Activated naive CD4-positive, alpha-beta T cell treated with anti-CD3 and anti-CD28 coated beads, Interleukin-2, amount 50 U/mL, for 16 hours (primary cell): ENCODE measurements at places on chromosomes 7 and 10.
A peak's percentile ranks its signal among the peaks of the same experiment; 100 is the strongest.

GRCh38 chr7:1193593-1194424 lies 33.8 kb upstream of the ZFAND2A start:
- DNase-seq, result peak; percentile 45

DNA sequence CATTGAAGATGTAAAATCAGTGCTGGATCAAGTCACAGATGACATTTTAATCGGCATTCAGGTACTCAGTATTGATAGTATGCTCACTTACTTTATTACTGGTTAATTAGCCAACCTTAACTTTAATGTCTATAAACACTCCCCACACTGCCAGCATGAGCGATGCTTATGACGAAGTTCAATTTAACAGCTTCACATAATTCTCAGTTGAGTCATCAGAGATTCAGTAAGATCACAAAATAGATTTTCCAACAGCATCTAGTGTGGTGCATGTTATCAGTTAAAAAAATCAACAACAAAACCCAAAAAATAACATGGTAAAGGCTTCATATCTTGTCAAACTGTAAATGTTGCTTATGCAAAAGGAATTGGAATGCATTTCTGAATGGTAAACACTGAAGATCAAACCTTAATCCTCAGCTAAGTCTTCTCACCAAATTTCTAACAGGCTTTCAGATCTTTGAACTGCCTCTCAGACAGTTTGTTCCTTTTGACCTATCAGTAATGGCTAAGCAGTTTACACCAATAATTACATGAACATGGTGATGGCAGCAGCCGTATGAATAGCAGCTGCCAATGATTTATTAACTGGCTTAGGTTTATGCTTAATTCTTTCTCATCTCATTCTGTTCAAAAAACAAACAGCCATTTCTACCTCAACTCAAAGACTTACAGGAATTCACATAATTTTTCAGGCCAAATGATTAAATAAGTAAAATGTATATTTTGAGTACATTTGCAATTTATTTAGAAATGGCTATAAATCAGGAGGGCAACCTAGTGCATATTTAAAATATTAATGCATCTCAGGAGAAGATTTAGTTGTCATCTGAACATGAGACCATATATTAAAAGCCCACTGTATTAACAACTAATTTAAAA lies 98.5 kb downstream of the CABCOCO1 start:
- no peak for DNase-seq

DNA sequence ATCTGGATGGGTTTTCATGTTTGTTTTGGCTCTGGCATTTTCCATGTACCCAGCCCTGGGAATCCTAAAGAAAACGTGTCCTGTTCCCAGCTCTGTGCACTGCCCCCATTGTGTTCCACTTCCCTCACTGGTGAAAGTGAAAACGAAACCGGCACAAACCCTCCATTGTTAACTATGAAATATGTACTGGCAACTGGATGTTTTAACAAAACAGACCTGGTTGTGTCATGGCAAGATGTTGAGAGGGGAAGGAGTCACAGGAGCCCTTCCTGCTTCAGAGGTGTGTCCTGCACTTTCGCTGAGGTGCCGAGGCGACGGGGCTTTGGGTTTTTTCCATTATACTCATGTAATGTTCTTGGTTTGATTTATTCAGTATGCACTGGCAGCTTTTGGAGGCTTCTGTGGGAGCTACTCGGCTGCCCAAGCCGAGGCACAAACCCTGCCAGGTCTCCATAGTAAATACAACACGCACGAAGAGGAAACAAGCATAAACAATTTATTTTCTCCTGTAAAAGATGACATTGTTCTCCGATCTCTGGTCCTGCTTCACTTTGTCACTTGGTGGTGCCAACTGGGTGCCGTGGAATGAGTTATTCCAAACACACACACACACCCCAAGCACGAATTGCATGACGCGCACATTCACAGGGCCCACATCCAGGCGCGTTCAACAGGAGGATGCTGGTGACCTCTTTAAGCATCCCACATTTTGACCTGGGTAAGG lies 118.2 kb downstream of the CDK6 start:
- DNase-seq, result peak; percentile 62

GRCh38 chr10:79178614-79179163 lies 109.9 kb downstream of the ZMIZ1 start:
- no peak for DNase-seq
